Brain (organoid and tissue), 16 donors: ENCODE measurements at places on chromosomes 2 and 18.

- DNase-seq, result no peak
These were observed 22.3 kb downstream of the QPCT start for GRCh38 chr2:37366773-37367172.

DNA sequence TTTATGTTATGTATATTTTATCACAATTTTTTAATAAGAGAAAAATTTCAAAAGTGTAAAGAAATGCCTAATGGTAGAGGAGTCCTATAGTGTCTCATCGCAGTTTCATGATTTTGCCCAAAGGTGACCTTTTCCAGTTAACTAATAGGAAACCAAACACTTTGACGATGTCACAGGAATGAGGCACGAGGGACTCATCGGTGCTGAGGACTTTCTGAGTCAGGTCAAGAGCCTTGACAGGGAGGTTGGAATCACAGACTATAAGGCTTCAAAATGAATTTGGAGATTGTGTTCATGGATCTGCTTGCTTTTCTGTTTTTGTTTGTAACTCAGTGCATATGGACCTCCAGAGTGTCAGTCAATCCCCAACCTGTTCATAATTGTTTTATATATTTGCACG lies 15.1 kb upstream of the RTTN start:
- DNase-seq, result no peak

DNA sequence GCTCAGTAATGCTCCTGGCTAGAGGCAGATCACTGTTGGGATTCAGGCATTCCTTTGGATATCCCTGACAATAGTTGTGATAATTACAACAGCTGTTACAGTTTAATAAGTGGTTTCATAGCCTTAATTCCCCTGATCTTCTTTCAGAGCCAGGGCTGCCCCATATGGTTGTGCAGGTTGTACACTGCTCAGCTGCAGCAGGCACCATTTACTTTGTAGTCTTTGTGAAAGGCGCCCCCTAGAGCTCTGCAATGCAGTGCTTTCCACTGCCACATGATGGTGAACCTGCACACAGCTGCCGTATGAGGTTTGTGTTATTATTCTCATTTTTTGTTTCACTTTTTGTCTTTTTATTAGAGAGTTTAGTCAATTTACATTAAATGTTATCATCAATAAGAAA lies 239.1 kb downstream of the KCNS3 start:
- no peak for DNase-seq

GRCh38 chr2:167196461-167197252 lies 308.4 kb downstream of the XIRP2 start:
- peak; percentile 34 for DNase-seq

DNA sequence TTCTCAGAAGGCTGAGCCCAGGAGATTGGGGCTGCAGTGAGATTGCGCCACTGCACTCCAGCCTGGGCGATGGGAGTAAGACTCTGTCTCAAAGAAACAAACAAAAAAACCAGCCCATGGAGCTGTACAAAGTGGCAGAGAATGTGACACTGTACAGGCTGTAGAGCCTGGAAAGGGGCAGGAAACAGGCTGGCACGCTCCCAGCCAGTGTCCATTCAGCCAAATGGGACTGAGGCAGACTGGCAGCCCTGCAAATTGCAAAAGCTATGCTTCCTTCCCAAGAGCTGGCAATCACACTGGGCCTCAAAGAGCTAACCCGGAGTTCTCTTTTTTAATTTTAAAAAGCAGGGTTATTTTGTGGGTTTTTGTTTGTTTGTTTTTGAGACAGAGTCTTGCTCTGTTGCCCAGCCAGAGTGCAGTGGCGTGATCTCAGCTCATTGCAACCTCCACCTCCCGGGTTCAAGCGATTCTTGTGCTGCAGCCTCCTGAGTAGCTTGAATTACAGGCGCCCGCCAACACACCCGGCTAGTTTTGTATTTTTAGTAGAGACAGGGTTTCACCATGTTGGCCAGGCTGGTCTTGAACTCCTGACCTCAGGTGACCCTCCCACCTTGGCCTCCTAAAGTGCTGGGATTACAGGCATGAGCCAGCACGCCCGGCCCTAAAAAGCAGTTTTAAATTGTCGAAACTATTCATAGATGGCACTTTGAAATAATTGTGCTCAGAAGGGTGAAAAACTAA lies 42.8 kb downstream of the SCRN3 start:
- DNase-seq, result peak; percentile 49

GRCh38 chr2:71898375-71898774 lies 249.3 kb downstream of the CYP26B1 start:
- no peak for DNase-seq

DNA sequence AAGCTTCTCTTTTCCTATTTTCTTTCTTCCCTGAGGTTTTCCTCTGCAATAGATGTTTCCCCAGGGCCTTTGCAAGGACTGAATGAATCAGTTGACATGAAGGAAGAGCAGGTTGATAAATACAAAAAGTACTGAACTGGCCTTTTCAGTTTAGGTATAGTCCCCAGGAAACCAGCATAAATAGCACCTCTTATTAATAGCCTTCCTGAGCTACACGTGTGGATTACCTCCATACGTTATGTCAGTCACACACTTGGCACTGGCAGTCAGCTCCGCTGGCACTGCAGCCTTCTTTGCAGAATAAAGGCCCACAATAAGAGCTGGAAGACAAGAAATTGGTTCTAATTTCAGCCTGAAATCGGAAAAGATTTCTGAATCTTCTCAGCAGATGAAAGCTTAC lies 60.7 kb downstream of the KCTD18 start:
- peak; percentile 29 for DNase-seq
